ENCODE measurements at places on chromosomes 7 and 10. TPM values are rescaled to one million over a fixed set of nuclear protein-coding genes. Genes with fewer than 3 reads are reported as not detected.
A peak's percentile ranks its signal among the peaks of the same experiment; 100 is the strongest.

C10orf143 gene
- 5.2 TPM for total RNA-seq

DNA sequence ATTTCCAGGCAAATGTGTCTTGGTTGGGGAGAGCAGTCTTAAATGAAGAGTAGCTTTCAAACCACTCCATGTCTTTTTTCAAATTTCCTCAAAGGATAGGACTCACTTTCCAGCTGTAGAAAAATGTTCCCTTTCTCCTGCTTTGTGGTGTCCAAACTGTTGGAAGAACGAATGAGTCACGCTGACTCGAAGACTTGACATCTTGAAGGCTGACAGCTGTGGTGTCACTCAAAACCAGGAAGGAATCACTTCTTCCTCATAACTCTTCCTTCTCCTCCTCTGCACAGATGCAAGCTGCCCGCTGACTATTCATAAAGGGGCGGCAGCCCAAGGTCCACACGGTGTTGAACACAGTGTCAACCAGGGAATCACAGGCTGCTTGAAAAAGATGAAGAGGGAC, 19.2 kb downstream of the PLA2G12B start:
- DNase-seq = no peak

TMEM213 gene
- total RNA-seq = not detected

- DNase-seq = no peak
These were observed 123.9 kb upstream of the PPIF start for GRCh38 chr10:79223091-79224048.

ZPBP gene
- total RNA-seq = not detected

DNA sequence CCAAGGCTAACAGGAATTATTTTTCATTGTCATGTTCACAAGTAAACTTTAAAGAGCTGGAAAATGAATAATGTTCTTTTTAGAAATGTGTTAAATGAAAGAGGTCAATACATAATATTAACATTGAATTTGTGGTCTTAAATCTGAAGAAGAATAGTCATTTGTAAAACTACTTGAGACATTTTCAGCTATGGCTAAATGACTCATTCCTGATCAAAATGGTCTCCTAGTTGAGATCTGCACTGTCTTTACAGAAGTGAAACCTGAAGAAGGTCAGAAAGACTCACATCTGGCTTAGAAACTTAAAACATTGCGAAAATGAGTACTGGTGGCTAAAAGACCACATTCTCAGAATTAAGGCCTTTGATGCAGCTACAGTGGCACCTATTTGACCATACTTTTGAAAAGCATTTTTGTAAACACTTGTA, 5.9 kb downstream of the PIK3CG start:
- DNase-seq = peak; percentile 52

AMZ1 gene
- 0.54 TPM for total RNA-seq

GRCh38 chr10:102620591-102621442, 23.5 kb upstream of the TRIM8 start:
- DNase-seq = no peak

DNA sequence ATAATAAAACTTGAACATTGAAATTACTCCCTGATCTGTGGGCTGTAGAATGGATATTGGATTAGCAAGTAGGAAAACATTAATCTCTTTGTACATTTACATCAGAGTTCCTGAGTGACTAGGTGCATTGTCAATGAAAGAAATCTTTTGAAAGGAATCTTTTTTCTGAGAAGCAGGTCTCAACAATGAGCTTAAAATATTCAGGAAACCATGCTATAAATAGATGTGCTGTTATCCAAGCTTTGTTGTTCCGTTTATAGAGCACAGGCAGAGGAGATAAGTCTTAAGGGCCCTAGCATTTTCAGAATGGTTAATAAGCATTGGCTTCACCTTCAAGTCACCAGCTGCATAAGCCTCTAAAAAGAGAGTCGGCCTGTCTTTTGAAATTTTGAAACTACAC, 41.3 kb upstream of the SLC16A12 start:
- DNase-seq = no peak

DNA sequence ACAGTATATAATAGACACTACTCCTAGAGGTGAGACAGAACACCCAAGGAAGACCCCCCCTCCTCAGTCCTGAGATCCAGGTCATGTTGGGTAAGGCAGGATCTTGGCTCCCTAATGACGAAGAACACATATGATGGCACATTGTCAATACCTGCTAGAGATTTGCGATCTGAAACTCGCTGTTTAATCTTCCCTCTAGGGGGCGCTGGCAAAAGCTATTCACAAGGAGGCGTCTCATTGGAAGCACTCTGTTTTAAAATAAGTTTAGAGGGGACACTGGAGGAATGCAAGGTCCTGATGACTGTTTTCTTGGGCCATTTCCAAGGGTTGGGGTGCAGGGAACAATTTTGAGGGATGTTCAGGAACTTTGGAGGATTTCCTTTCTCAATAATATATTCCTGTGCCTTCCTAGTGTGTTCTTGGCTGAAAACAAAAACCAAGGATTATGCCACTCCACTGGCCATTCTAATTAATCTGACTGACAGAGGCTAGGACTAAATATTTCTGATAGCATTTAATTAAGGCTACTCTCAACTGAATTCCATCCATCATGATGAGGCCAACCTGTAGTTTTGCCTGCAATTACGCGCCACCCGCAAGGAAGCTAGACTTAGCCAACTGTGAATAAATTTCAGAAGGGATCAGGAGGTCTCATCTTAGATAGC, 1013.8 kb upstream of the MBL2 start:
- no peak for DNase-seq

GRCh38 chr7:114910787-114911186, 11.1 kb upstream of the MDFIC start:
- no peak for DNase-seq

MEOX2 gene
- total RNA-seq = not detected

SLC25A13 gene
- total RNA-seq = 8.0 TPM

DNA sequence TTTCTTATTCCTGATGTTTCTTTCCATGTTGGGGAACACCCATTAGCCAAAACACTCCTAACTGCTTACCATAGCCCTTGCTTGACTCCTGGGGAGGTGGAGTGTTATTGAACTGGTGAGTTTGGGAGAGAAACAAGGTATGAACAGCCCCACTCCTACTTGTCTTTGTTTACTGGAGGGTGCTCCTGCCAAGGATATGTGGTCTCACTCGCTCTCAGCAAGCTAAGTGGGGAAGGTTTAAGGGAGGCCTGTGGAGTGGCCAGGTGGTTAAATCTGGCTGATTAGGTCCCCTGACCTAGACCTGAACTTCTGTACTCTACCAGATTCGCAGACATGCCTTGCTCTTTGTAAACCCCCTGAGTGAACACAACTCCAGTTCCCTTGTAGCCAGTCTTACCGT, 300.1 kb downstream of the PTEN start:
- DNase-seq = no peak

GRCh38 chr10:64658528-64658927, 1137.3 kb downstream of the REEP3 start:
- DNase-seq = no peak

DNA sequence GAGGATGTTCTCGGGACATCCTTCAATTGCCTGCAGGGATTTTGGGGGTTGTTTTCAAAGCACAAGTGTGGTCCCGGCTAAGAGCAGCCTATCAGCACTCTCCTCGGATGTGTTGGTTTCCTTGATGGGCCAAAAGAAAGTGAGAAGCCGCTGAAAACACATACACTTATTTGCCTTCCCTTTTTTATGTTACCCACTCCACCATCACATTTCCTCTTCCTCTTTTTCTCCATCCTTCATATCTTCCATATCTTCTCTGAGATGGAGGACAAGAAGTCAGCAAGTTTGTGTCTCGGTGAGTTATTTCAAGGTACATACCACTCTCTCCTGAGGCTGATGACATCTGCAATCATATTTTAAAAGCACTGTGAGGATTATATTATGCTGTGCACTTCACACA, 64.0 kb downstream of the ZNF33B start:
- no peak for DNase-seq

HYAL4 gene
- not detected for total RNA-seq

ZNF92 gene
- 37.3 TPM for total RNA-seq

GRCh38 chr10:131159771-131160170, 151.8 kb downstream of the TCERG1L start:
- no peak for DNase-seq

DNA sequence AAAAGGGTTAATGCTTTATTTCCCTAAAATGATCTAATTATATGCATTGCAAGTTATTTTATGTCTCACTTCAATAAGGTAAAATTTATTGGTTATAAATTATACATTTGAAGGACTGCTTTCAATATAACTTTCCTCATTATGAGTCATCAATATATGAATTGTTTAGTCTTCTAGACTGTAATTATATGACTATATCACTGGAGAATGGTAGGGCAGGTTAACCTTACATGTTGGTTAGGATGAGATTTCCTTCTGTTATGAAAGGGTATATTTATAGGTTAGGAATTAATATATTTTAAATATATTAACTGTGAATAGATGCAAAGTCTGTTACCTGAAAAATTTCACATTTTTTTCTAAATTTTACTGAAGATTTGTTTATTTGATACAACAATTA, 406.4 kb upstream of the ETV1 start:
- DNase-seq = no peak

GRCh38 chr7:18740579-18740988, 245.0 kb downstream of the HDAC9 start:
- DNase-seq = no peak

DNA sequence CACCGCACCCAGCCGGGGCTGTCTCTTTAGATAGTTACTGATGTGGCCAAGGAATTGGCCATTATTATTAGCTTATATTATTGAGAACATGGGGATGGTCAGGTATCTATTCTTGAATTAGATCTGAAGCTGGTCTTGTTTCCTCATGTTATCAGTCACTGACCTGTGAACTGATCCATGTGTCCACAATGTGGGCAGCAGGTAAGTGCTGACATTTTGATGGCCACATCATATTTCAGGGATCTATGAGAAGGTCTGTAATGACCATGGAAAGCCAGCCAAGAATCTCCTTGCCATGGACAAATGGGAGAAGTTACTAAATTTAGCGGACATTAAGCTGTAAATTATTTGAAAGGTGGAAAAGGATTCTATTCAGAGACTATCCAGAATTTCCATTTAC, 61.4 kb downstream of the GBF1 start:
- DNase-seq = no peak

ASZ1 gene
- not detected for total RNA-seq

- DNase-seq = no peak
These were observed 68.3 kb upstream of the DNAJB6 start for GRCh38 chr7:157268540-157268939.

DNA sequence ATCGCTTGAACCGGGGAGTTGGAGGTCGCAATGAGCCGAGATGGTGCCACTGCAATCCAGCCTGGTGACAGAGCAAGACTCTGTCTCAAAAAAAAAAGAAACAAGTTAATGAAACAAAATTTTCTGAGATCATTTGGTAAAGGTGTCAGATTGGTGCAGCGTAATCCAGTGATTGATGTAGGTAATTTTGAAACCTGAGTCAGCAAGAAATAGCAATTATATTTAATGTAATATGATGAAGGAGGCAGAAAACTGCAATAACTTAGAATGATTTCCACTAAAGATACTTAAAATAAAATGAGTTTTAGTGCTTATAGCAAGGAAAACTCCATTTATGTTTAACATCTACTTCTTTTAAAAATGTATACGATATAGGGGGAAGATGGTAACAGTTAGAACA, 1049.8 kb upstream of the C7orf33 start:
- no peak for DNase-seq

DNA sequence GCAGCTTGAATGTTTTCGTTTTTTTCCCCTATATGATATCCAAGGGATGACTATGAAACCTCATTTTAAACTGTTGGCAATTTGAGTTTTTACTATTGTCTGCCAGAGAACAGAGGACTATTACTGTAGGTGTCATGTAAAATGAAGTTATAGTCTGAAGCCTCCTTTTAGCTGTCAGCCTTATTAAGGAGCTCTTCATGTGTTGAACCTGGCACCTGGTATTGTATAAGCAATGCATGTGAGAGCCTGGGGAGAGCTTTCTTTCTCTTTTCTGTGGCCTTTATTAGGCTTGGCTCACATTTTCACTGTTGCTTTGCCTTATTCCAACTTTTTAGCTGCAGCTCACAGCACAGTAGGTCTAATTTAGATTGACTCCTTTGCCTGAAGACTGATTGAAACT, 119.1 kb upstream of the FOXP2 start:
- no peak for DNase-seq

DNA sequence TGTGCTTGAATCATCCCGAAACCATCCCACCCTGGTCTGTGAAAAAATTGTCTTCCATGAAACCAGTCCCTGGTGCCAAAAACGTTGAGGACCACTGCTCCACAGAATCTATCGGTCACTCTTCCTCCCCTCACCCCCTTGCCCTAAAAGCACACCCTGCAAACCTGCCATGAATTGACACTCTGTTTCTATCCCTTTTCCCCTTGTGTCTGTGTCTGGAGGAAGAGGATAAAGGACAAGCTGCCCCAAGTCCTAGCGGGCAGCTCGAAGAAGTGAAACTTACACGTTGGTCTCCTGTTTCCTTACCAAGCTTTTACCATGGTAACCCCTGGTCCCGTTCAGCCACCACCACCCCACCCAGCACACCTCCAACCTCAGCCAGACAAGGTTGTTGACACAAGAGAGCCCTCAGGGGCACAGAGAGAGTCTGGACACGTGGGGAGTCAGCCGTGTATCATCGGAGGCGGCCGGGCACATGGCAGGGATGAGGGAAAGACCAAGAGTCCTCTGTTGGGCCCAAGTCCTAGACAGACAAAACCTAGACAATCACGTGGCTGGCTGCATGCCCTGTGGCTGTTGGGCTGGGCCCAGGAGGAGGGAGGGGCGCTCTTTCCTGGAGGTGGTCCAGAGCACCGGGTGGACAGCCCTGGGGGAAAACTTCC, 784 bp upstream of the SERPINE1 start:
- DNase-seq = peak; percentile 21

GRCh38 chr7:25615593-25615992, 387.3 kb upstream of the NPVF start:
- DNase-seq = no peak

DNA sequence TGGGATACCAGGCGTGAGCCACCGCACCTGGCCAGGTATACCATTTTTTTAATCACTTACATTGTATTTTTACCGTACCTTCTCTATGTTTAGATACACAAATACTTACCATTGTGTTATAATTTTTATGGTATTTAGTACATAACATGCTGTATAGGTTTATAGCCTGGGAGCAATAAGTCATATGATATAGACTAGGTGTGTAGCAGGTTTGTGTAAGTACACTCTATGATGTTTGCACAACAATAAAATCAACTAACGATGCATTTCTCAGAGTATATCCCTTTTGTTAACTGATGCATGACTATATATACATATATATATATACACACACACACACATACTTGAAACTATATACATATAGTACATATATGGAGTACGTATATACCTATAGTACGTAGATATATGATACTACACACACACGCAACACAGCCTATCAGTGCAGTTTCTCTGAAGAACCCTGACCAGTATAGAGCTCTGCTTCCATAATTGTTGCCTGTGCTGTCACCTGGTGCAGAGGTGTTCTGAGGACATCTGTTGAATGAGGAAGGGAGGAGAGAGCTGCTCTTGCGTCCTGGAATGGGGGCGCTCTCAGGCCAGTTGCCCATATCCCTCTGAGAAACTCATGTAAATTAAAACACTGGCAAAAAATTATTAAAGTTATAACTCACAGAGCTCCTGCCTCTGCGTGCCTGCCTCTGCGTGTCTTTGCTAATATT, 315.3 kb downstream of the FGFR2 start:
- DNase-seq = no peak
